MCF 10A (cell line): ENCODE measurements at places on chromosomes 7 and 10. TPM values are rescaled to one million over a fixed set of nuclear protein-coding genes. Genes with fewer than 3 reads are reported as not detected.

ZNF425 gene
- 2.6 and 3.3 TPM in 2 replicates for total RNA-seq

DEPP1 gene
- total RNA-seq, result 0.76 and 0.84 TPM in 2 replicates

CTNNA3 gene
- total RNA-seq, result 0.02 TPM in 1 of 2 replicates, not detected in the other

UCMA gene
- not detected in 2 replicates for total RNA-seq

TSPAN15 gene
- 0.52 and 0.54 TPM in 2 replicates for total RNA-seq

DGKI gene
- 1.4 and 1.7 TPM in 2 replicates for total RNA-seq

RASA4B gene
- total RNA-seq, result 0.70 and 0.81 TPM in 2 replicates

CPA2 gene
- not detected in 2 replicates for total RNA-seq

ANKRD1 gene
- total RNA-seq, result 0.20 and 0.65 TPM in 2 replicates

SKIDA1 gene
- total RNA-seq, result 0.56 and 1.2 TPM in 2 replicates

NIPSNAP2 gene
- 57.9 and 62.8 TPM in 2 replicates for total RNA-seq

CNTNAP2 gene
- total RNA-seq, result 1.0 and 1.1 TPM in 2 replicates

AQP1 gene
- 0.71 TPM in 1 of 2 replicates, not detected in the other for total RNA-seq

ASL gene
- total RNA-seq, result 53.6 and 56.5 TPM in 2 replicates

HOGA1 gene
- total RNA-seq, result 0.88 and 1.7 TPM in 2 replicates

IMMP2L gene
- 23.7 and 28.1 TPM in 2 replicates for total RNA-seq

GSTO2 gene
- 33.8 and 40.9 TPM in 2 replicates for total RNA-seq

CLCN1 gene
- total RNA-seq, result not detected in 2 replicates

EPHA1 gene
- total RNA-seq, result 0.89 and 1.2 TPM in 2 replicates

LRRC18 gene
- total RNA-seq, result not detected in 2 replicates

PLEKHA8 gene
- total RNA-seq, result 12.0 and 16.2 TPM in 2 replicates

FXYD4 gene
- not detected in 2 replicates for total RNA-seq

SH2D4B gene
- total RNA-seq, result not detected in 2 replicates

ADAP1 gene
- total RNA-seq, result 7.0 and 10.5 TPM in 2 replicates

AOAH gene
- not detected in 2 replicates for total RNA-seq

MET gene
- 129 and 154 TPM in 2 replicates for total RNA-seq

PTPRN2 gene
- total RNA-seq, result 4.0 and 4.5 TPM in 2 replicates

ADCY1 gene
- 0.61 and 0.79 TPM in 2 replicates for total RNA-seq

EN2 gene
- not detected in 2 replicates for total RNA-seq

PRKRIP1 gene
- total RNA-seq, result 32.7 and 36.8 TPM in 2 replicates

CNPY1 gene
- total RNA-seq, result not detected in 2 replicates

TEX47 gene
- not detected in 2 replicates for total RNA-seq

NAT16 gene
- not detected in 2 replicates for total RNA-seq

IFIT5 gene
- total RNA-seq, result 11.2 and 12.8 TPM in 2 replicates

FAM131B gene
- 0.19 and 0.25 TPM in 2 replicates for total RNA-seq

MACC1 gene
- 0.02 and 0.14 TPM in 2 replicates for total RNA-seq

OR2A7 gene
- 10.0 and 13.6 TPM in 2 replicates for total RNA-seq

NODAL gene
- total RNA-seq, result not detected in 2 replicates

CALHM1 gene
- total RNA-seq, result not detected in 2 replicates

LUC7L2 gene
- 138 and 145 TPM in 2 replicates for total RNA-seq

HOXA10 gene
- 3.9 and 5.6 TPM in 2 replicates for total RNA-seq

FRMPD2 gene
- 0.98 and 1.3 TPM in 2 replicates for total RNA-seq

STOX1 gene
- total RNA-seq, result 0.16 TPM in 1 of 2 replicates, not detected in the other

EVX1 gene
- total RNA-seq, result not detected in 2 replicates

HOXA3 gene
- 8.2 and 14.0 TPM in 2 replicates for total RNA-seq

PIP gene
- total RNA-seq, result not detected in 2 replicates

GHRHR gene
- total RNA-seq, result not detected in 2 replicates
